ENCODE measurements at places on chromosomes 16 and 17.

DNA sequence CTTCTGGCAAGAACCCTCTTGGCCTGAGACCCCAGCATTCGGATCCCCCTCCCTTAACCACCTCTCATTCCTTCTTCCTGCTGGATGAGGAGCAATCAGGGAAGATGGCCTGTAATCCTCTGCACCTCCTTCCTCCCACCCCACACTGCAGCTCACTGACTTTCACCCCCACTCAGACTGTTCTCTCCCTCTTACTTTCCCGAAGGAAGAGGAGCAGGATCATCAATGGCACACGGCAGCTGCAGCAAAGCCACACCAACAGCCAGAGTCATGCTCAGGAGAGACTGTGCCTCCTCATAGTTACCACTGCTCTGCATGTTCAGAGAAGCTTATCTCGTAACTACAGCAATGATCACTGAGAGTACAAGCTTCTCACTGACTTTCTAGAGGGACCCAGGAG, 10.1 kb upstream of the TMEM101 start:
- DNase-seq, result no peak

GRCh38 chr16:81263470-81264220, 25.2 kb downstream of the BCO1 start:
- DNase-seq, result peak; percentile 94

GRCh38 chr17:75839942-75840798, 4.0 kb downstream of the UNC13D start:
- DNase-seq, result no peak

DNA sequence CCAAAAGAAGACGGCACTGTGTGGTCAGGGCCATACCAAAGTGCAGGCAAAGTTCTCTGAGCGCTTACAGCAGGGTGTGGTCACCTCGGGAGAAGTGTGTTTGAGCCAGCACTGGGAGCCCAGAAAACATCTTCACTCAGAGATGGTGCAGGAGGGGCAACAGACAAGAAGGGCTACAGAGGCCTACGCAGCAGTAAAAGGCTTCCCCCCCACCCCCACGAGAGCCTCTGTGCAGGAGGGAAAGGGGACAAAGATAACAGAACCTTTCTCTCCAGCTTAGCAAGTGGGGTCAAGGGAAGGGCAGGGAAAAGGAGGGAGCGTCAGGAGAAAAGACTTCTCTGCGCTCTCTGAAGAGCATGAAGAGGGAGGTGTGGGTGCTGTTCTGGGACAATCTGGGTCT, 2.8 kb downstream of the VAT1 start:
- DNase-seq, result no peak

DNA sequence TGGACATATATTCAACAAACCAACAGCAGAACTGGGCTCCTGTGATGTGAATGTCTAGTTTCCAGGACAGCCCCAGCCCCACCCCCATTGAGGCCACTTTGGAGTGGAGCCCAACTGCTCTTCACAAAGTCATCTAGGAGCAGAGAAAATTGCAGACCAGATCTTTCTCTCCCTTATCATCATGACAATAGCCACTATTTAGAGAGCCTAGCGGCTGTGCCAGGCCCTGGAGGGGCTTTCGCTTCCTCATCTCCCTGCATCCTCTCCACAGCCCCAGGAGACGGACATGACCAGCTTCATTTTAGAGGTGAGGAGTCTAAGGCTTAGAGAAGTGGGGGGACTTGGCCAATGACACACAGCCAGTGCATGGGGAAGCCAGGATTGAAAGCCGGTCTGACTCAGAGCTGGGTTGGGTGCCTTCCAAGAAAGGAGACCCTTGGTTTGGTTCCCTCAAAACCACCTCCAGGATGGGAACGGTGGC, 1.4 kb downstream of the PRSS8 start:
- no peak for DNase-seq

Data from fibroblast of lung (primary cell).